ENCODE measurements at places on chromosomes 2 and 18.

GRCh38 chr2:174939046-174939445, 66.1 kb downstream of the CHN1 start:
- DNase-seq: no peak

DNA sequence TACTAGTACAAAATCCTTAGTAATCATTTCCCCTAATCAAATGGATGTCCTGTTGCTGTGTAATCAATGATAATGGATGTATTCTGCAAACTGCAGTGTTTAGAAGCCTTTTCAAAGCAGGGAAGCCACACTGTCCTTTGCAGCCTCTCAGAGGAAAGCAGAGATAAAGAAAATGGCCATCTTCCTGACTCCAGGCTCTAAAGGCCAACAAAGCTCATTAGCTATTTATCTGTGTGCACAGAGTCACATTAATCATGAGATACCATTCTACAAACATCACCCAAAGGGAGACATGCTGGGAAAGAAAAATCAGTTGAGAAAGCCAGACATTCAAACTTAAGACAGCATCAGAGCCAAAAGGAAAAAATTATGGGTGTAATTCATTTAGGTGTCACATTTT, 165.0 kb downstream of the RAD51AP2 start:
- DNase-seq: no peak

GRCh38 chr18:2914881-2915240, 68.1 kb downstream of the EMILIN2 start:
- no peak for DNase-seq

- DNase-seq: no peak
Measured at GRCh38 chr2:202039278-202040078, 5.8 kb downstream of the FZD7 start.

- no peak for DNase-seq
Measured at GRCh38 chr2:31324016-31324633, 90.2 kb downstream of the EHD3 start.

DNA sequence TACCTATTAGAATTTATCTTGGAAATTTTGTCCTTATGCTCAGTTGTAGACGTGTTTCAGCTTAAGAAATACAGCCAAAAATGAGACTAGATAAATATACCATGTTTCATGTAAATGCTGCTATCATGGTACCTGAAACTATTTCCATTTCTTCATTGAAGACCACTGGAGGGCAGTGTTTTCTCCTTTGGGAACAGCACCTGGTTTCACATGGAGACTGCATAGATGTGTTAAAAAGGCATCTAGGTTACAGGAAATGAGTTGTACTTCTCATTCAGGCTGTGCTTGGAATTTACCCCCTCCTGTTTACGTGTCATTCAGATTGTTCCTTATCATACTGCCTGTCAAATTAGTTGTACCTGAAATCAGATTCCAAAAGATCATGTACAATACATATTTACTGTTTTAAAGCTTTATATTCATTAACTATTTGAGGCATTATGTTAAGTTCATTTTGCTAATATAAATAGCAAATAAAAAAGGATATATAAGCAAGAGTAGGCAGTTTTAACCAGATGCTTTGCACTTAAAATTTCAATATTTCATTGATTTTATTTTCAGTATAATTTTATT, 57.3 kb upstream of the PSMD14 start:
- DNase-seq: no peak

GRCh38 chr2:221254299-221254698, 317.8 kb downstream of the EPHA4 start:
- no peak for DNase-seq

- no peak for DNase-seq
Measured at GRCh38 chr2:192016265-192016664, 169.4 kb upstream of the CAVIN2 start.

- DNase-seq: no peak
Measured at GRCh38 chr2:57453945-57454344, 592.7 kb upstream of the VRK2 start.

GRCh38 chr2:3418766-3419404, 39.4 kb downstream of the TRAPPC12 start:
- no peak for DNase-seq

DNA sequence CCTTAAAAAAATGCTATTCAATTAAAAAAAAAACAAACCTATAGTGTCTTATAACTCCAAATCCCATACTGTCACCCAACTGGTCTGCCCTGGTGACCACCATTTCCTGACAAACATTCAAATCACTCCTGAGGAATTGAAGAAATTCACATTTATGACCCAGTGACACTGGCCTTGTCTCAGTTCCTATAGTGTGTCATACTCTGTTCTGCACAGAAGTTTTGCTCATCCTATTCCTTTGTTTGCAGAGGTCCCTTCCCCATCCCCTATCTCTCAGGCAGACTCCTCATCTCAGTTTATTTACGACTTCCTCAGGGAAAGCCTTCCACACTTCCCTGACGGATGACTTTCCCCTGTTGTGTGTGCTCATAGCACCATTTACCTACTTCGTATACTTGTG, 14.7 kb downstream of the ZC3H6 start:
- DNase-seq: no peak

- no peak for DNase-seq
Measured at GRCh38 chr2:148642891-148643416, 1.6 kb upstream of the EPC2 start.

DNA sequence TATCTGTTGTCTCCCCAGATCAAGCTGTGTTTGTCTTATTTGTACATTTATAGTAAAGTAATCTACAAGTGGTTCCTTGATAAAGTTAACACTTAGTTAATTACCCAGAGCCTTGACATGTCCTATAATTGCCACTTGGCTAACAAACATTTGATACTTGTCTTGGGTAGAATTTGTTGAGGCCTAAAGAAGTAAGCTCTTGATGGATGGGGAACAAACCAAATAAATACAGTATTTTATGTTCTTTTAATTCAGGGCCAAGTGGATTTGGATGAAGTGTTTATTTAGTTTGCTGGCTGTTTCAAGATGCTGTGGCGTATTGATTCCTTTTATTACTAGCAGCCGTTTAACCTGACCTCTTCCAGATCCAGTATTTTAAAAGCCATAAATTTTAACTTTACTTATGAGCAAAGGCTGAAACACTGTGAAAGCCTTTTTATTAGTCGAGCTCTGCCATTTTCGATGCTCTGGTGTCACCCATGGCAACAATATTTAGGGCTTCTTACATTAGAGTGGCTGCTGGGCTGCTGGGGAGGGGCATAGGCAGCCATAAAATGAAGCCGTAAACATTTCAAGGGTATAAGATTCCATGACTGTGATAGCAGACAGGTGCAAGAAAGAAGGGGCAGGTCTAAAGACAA, 401.6 kb upstream of the NRP2 start:
- DNase-seq: no peak
